ENCODE measurements at places on chromosomes 12 and 14.
A peak's percentile ranks its signal among the peaks of the same experiment; 100 is the strongest.

DNA sequence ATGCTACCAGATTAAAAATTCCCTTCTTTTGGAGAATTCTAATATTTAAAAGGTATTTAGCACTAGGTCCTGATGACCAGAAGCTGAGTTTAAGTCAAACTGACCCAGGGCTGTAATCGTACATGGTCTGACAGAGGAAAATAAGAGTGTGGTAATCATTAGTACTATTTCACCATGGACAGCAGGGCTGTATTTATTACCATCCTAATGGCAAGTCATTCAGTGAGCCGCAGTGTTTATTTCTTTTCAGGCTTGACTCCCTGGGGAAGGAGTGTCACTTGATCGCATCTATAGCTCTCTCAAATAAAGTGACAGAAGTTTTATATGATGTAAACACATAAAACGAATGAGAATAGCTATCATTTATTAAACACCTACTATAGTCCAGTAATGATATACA, 261.8 kb downstream of the BTG1 start:
- H3K4me1 ChIP-seq, result no peaks in the 10 kb centered on the region
- DNase-seq, result no peak
- H3K36me3 ChIP-seq, result no peaks in the 10 kb centered on the region
- no peak overlapping the region for H3K4me3 ChIP-seq
- no peaks in the 10 kb centered on the region for H3K27me3 ChIP-seq

- H3K36me3 ChIP-seq, result no peaks in the 10 kb centered on the region
- no peak overlapping the region for H3K27ac ChIP-seq
- DNase-seq, result no peak
- no peaks in the 10 kb centered on the region for H3K4me1 ChIP-seq
- no peaks in the 10 kb centered on the region for H3K27me3 ChIP-seq
Observed at GRCh38 chr14:37093364-37093763, 79.0 kb downstream of the SLC25A21 start.

DNA sequence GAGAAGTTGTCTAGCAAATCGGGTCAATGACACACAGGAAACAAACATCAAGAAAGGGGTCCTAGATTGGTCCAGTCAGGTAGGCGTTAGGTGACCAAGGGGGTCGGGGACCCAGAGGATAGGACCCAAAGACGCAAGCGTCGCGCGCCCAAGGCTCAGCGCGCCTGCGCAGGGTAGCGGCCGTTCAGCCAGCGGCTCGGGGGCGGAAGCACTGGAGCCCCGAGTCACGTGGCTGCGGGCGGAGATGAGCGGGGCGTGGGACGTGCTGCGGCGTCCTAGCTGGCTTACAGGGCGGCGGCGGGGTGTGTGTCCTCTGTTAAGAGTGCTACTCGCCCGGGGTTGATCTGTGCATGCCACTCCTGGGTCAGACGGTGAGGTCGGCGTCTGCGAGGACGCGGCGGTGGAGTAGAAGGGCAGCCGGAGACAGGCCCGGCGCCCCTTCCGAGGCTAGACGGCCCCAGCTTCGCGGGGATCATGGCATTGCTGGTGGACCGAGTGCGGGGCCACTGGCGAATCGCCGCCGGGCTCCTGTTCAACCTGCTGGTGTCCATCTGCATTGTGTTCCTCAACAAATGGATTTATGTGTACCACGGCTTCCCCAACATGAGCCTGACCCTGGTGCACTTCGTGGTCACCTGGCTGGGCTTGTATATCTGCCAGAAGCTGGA, at the start of gene SLC35E3:
Gene SLC35E3 (plus strand): TSS at position 273 of the 668 bp plus-strand sequence. CDS start 202 bp downstream, at position 475.
- H3K36me3 ChIP-seq, result no peaks in the 10 kb centered on the region
- H3K27me3 ChIP-seq, result no peaks in the 10 kb centered on the region
- peak within 1 kb of the TSS; percentile 81 for H3K4me3 ChIP-seq
- no peaks in the 10 kb centered on the region for H3K4me1 ChIP-seq

GRCh38 chr12:124024776-124025175, 51.8 kb downstream of the ZNF664 start:
- DNase-seq, result no peak
- no peak overlapping the region for H3K4me3 ChIP-seq
- H3K36me3 ChIP-seq, result no peaks in the 10 kb centered on the region
- H3K27me3 ChIP-seq, result no peaks in the 10 kb centered on the region

DNA sequence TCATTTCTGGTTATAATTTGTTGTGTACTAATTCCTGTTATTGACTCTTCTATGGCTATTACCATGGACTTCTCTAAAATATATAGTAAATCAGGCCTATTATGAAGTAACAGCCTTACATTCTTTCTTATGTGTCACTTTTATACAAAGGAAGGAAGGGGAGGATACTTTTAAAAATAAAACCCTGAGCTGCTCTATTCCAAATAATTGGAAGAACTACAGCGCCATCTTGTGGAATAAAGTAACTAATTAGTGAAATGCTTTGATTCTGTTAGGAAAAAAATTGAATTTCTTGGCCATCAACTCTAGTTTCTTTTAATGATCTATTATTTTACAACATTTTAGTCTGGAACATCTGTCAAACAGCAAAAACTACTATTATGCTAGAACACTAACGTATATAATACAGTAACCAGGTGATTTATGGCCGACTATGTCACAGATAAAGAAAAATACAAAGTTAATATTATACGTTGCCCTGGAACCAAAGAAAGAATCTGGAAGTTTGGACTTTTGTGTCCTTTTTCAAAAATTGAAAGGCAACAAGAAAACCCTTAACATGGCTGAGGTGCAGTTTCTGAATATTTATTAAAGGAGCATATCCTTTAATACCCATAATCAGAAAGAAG, 55.0 kb upstream of the NELL2 start:
- no peak overlapping the region for H3K27ac ChIP-seq
- no peaks in the 10 kb centered on the region for H3K4me1 ChIP-seq

- H3K4me1 ChIP-seq, result no peaks in the 10 kb centered on the region
- H3K4me3 ChIP-seq, result no peak overlapping the region
- no peak for DNase-seq
- peaks cover 5% of the 10 kb centered on the region for H3K27me3 ChIP-seq
- H3K27ac ChIP-seq, result no peak overlapping the region
- no peaks in the 10 kb centered on the region for H3K36me3 ChIP-seq
Observed at GRCh38 chr12:54204316-54204715, 15.5 kb upstream of the SMUG1 start.

GRCh38 chr12:67651132-67651695, 2.7 kb downstream of the DYRK2 start:
- no peak overlapping the region for H3K27ac ChIP-seq
- no peak overlapping the region for H3K4me3 ChIP-seq
- DNase-seq, result peak; percentile 35
- no peaks in the 10 kb centered on the region for H3K36me3 ChIP-seq

DNA sequence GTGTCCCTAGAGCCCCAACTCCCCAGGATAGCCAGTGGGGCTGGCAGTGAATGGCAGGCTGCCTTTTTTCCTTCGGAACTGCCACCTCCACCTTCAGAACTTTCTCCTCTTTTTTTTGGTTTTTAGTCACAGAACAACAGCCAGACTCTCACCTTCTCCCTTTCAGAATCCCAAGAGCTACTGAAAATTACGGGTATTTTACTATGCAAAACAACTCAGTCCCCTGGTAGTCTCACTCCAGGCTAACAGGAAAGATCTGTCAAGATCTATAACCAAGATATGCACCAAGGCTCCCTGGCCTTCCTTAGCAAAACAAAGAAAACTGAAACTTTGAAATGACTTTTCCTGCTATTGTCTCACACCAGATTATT, 12.5 kb downstream of the PLEKHG6 start:
- DNase-seq, result no peak
- no peak overlapping the region for H3K4me3 ChIP-seq
- H3K27ac ChIP-seq, result peak overlapping the region; percentile 94
- no peaks in the 10 kb centered on the region for H3K27me3 ChIP-seq
- no peaks in the 10 kb centered on the region for H3K36me3 ChIP-seq

GRCh38 chr12:48199774-48200221, 3.3 kb downstream of the OR10AD1 start:
- no peak overlapping the region for H3K27ac ChIP-seq
- peak; percentile 63 for DNase-seq
- H3K36me3 ChIP-seq, result no peaks in the 10 kb centered on the region
- peaks cover 2% of the 10 kb centered on the region for H3K4me1 ChIP-seq
- no peak overlapping the region for H3K4me3 ChIP-seq
- peaks cover 9% of the 10 kb centered on the region for H3K27me3 ChIP-seq

DNA sequence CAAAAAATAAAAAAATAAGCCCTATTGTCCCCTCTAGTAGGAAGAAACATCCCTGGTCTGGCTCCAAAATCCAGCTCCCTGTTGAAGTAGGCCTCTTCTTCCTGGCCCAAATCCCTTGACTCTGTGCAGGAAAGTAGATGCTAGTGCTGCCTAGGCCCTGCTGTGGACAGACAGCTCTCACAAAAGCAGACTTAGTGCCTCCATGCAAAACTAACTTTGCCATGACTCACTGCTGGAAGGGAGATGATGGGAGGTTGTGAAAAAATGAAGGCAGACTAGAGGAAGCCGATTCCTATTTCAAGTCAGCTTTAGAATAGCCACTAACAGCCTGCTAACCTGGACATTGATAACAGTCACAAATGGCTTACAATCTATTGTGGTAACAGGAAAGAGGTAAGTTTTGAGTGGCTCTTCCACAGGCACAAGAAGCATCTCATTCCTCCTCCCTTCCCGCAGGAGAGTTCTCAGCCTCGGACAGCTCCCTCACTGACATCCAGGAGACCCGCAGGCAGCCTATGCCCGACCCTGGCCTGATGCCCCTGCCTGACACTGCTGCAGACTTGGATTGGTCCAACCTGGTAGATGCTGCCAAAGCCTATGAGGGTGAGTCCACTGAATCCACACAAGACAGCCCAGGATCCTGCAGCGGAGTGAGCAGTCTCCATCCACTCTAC, 198.9 kb upstream of the RGS6 start:
- H3K36me3 ChIP-seq, result peaks cover 10% of the 10 kb centered on the region
- no peak overlapping the region for H3K4me3 ChIP-seq
- H3K4me1 ChIP-seq, result no peaks in the 10 kb centered on the region
- DNase-seq, result peak; percentile 24
- no peak overlapping the region for H3K27ac ChIP-seq

- no peaks in the 10 kb centered on the region for H3K27me3 ChIP-seq
- H3K4me1 ChIP-seq, result peaks cover 16% of the 10 kb centered on the region
- H3K4me3 ChIP-seq, result peak overlapping the region; percentile 71
- peaks cover 5% of the 10 kb centered on the region for H3K36me3 ChIP-seq
Observed at GRCh38 chr12:121579190-121579791, 1.5 kb downstream of the KDM2B start.

- no peak overlapping the region for H3K27ac ChIP-seq
- no peaks in the 10 kb centered on the region for H3K27me3 ChIP-seq
- no peaks in the 10 kb centered on the region for H3K36me3 ChIP-seq
Observed at GRCh38 chr14:50600849-50601248, 40.9 kb downstream of the ATL1 start.

DNA sequence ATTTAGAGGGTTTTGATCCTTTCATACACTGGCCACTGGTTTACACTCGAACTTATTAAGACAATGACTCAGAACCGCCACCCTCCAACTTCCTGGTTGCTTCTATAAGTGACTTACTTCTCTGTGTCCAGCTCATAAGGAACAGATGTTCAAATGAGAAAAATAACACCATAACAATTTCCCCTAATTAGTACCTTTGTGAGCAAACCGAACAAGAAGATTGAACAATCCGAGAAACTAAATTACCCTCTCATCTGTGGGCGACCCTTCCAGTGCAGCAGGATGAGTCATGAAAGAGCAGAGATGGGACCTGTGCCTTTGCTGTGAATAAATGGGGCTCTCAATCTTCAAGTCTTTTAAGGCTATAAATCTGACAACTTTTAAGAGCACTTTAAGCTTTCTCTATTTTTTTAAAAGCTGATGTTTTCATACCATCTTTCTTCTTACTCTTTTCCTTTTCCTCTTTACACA, 146.8 kb upstream of the RASSF8 start:
- no peak for DNase-seq
- H3K4me1 ChIP-seq, result no peaks in the 10 kb centered on the region
- no peak overlapping the region for H3K27ac ChIP-seq
- H3K36me3 ChIP-seq, result no peaks in the 10 kb centered on the region

All from mesendoderm (in vitro differentiated cells).